Naive B cell (primary cell): ENCODE measurements at places on chromosomes 3 and 15.

- DNase-seq, result no peak
Observed at GRCh38 chr3:172192830-172193415, 153.5 kb downstream of the FNDC3B start.

DNA sequence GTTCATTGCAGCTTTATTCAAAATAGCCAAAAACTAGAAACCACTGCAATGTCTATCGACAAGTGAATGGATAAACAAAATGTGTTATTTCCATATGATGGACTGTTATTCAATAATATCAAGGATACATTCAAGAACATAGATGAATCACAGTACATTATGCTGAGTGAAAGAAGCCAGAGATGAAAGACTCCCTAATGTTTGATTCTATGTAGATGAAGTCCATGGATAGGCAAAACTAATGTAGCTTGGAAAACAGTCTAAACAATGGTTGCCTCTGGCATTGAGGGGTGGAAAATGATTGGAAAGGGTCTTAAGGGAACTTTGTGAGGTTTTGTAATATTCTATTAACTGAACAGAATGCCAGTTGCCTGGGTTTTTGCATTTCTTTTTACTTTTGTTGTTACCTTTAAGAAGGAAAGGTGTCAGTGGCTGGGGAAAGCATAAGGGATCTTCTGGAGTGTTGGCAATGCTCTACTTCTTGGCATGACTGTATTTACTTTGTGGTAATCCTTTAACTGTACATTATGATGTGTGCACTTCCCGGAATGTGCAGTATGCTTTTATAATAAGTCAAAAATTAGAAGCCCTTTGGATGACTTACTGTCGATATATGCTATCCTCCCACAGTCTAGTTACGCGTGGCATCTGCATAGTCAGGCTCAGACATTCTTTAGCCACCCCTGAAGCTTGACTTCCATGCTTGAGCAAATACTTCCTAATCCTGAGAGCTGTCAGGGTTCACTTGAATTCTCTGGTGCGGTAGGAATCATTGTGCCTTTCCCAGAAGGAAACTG lies 20.5 kb upstream of the ATP10A start:
- no peak for DNase-seq

- DNase-seq, result no peak
Observed at GRCh38 chr3:101574388-101575112, 570 bp downstream of the PCNP start.

- DNase-seq, result no peak
Observed at GRCh38 chr3:197168606-197169005, 129.8 kb downstream of the DLG1 start.

- no peak for DNase-seq
Observed at GRCh38 chr3:142021127-142021526, 128.2 kb downstream of the TFDP2 start.

- no peak for DNase-seq
Observed at GRCh38 chr3:190855151-190855550, 7.3 kb downstream of the GMNC start.

- no peak for DNase-seq
Observed at GRCh38 chr3:24578951-24579421, 84.3 kb upstream of the THRB start.
